Activated T-cell treated with anti-CD3 and anti-CD28 coated beads for 4 hours (primary cell): ENCODE measurements at places on chromosomes 4 and X.

GRCh38 chr4:80918004-80918403, 112.5 kb upstream of the BMP3 start:
- no peak for DNase-seq

DNA sequence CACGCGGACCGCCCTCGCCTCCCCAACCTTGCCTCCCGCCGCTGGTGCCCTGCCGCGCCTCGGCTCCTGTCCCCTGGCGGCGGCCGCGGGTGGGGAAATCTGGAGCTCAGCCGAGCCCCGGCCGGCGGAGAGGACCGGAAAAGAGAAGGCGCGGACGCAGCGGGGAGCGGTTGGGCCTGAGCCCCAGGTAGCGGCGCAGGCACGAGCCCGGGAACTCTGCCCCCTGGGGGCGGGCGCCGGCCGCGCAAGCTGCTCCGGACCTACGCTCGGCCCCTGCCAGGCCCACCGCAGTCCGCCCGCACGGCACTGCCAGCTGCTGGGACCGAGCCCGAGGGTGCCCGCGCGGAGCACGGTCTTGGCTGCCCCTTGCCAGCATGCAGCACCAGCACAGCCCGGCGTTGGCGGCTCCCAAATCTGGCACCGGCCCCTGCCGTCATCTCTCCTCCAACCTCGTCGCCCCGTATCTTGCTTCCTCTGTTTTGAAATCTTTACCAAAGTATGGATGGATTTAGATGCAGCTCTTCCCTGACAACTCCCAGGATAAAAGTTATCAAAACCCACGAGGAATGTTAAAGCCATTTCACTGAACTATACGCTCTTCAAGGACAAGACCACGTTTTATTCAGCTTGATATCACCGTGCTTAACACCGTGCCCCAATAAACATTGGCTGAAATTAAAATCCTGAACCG, at the start of gene PRSS12:
Gene PRSS12 (minus strand): TSS at position 161 of the 691 bp plus-strand sequence. CDS start 283 bp downstream, outside the sequence.
- DNase-seq, result peak; percentile 5

GRCh38 chr4:149202117-149202516, 613.5 kb downstream of the IQCM start:
- DNase-seq, result no peak

GRCh38 chrX:21770631-21771321, 12.9 kb upstream of the SMPX start:
- DNase-seq, result no peak

DNA sequence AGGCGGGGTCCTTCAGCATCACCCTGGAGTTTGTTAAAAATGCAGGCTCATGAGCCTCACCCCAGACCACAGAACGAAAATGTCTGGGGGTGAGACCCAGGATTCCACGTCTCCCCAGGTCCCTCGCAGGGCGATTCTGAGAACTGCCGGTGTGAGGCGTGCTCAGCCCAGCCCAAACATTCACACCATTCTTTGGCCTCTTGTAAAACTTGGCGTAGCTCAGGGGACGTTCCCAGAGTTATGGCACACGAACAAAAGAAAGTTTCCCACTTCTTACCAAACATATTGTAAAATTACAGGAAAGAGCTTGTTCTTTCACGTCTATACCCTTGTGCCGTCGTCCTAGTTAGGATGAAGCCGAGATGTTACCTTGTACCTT, 12.9 kb downstream of the CD99 start:
- no peak for DNase-seq

- DNase-seq, result peak; percentile 15
Observed at GRCh38 chrX:70755850-70756249, 152.7 kb downstream of the TEX11 start.

DNA sequence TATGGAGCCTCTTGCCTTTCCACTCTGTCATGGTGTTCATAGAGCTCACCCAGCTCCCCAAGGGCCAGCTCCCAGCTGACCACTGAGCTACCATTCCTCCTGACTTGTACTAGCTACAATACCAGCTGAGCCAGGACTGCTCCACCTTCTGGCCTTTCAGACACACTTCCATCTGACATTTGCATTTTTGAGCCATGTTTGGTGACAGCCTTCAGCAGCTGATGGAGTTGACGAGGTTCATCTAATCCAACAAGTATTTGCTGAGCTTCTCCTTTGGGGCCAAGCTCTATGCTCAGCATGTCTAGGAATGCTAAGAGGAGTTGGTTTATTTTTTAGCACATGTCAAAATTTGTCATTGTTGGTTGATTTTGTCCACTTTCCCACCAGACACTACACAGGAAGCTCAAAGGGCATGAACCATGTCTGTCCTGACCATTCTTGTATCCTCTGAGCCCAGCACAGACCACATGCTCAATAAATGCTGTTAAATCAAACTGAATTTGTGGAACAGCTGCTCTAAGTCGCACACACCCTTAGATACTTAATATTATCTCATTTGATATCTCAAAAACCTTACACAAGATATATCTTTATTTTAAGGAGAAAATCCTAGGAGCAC, 142.6 kb upstream of the PPARGC1A start:
- DNase-seq, result no peak

DNA sequence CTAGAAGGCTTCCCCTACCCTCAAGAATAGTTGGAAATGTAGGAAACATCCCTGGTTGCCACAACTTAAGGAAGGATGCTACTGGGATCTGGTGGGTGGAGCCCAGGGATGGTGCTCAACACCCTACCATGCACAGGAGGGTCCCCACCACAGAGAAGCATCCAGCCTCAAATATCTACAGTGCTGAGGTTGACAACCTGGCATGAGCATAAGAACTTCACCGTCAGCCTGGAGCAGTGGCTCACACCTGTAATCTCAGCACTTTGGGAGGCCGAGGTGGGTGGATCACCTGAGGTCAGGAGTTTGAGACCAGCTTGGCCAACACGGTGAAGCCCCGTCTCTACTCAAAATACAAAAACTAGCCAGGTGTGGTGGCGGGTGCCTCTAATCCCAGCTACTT, 24.0 kb upstream of the ASMTL start:
- no peak for DNase-seq

- DNase-seq, result no peak
Observed at GRCh38 chrX:79133904-79134303, 10.6 kb upstream of the GPR174 start.

- DNase-seq, result no peak
Observed at GRCh38 chr4:8589823-8590545, 2.6 kb upstream of the CPZ start.

GRCh38 chr4:14908635-14909034, 93.6 kb upstream of the CPEB2 start:
- DNase-seq, result no peak

- DNase-seq, result no peak
Observed at GRCh38 chr4:183681119-183681518, 22.0 kb downstream of the TRAPPC11 start.

DNA sequence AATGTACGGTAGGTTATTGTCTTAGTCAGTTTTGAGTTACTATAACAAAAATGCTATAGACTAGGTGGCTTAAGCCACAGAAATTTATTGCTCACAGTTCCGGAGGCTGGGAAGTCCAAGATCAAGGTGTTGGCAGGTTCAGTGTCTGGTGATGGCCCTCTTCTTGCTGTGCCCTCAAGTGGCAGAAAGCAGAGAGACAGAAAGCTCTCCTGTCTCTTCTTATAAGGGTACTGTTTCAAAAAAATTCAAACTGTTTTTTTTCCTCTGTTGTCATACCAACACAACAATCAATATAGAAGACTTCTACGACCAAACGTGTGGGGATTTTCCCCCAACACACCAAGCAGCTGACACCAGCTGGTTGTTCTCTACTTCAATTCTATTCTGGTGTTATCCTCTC, 53.4 kb downstream of the ADGRG4 start:
- DNase-seq, result no peak

GRCh38 chr4:146179784-146180370, 4.4 kb downstream of the LSM6 start:
- no peak for DNase-seq

DNA sequence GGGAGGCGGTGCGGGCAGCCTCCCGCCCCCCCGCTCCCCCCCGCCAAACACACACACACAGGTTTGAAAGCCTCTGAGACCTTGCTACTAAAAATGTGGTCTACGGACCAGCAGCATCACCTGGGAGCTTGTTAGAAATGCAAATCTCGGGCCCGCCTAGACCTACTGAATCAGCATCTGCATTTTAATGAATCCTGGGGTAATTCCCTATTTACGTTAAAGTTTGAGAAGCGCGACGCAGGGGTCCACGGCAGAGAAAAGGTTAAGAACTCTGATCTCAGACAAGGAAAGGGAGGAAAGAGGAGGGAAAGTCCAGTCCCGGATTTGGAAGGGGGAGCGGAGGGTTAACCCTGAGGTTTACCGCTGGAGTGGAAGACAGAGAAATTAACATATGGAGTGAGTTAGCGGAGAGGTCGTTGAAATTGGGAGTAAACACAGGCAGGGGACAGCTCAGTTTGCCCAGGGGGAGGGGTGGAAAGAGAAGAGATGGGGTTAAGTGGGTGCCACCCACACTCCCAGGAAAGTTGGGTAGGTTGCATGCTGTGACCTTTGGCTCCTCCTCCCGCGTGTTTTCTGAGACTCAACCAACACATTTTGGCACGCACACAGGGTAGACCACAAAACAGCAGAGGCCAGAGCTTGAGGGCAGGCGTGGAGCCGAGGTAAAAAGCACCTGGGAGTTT, 483.6 kb downstream of the BCOR start:
- DNase-seq, result peak; percentile 57

GRCh38 chr4:169601016-169601771, 11.2 kb downstream of the NEK1 start:
- DNase-seq, result no peak

GRCh38 chrX:53547668-53548067, 113.5 kb upstream of the HSD17B10 start:
- no peak for DNase-seq

DNA sequence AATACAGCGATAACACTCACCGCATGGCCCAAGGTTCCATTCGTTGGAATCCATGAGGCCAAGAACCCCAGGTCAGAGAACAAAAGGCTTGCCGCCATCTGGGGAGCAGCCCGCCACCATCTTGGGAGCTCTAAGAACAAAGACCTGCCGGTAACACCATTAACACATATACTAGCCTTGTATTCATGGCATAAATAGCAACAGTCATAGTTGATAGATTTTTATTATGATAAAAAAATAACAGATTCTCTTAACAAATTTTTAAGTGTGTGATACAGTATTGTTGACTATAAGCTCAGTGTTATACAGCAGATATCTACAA, 309.4 kb downstream of the GLUD2 start:
- no peak for DNase-seq

DNA sequence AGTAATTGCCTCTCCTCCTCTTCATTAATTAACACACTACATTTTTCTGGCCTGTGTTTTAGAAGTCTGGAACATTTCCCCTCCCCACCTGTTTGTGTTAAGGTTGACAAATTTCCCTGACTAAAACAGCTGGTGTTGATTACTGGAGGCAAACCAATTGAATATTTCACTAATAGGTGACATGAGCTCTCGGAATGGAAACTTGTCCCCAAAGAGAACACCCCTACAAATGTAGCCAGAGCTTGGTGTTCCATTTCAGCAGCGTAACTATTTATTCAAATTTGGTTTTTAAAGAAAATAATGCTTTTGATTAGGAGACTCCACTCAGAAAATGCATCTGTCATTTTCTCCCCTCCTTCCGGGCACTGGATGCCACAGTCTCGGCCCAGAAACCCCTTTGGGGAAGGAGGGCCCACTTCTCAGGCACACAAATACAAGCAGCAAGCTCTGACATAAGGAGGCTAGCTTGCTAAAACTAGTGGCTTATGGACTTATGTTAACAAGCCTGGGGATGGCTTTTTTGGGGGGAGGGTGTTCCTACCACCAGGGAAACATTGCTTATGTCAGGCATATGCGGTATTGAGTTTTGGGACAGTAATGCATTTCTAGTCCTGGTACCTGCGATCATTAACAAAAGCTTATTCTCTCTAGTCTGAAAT, 2.2 kb downstream of the RNF150 start:
- DNase-seq, result no peak

DNA sequence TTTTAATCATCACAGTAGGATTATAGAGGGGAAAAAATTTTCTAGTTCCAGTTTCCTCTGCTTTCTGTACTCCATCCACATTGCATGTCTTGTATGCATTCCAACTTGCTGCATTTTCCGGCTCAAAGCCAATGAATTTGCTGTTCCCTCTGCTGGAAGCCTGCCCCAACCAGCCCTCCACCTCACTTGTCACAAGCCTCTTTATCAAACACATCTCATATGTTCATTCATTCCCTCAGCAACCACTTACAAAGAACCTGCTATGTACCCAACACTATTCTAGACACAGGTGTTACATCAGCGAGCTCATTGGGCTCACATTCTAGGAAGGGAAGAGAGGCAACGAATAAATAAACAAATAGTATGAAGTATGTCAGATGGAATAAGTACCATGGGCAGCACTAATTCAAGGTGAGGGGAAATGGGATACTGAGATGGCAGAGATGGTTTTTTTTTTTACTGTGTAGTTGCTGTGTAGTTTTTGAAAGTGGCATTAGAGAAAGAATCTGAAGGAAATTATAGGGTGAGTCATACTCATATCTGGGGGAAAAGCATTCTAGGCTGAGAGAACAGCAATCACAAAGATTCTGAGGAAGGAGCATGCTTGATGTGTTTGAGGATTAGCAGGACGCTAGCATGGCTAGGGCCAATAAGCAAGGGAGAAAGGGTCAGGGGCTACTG, 332.5 kb downstream of the PDGFC start:
- no peak for DNase-seq

DNA sequence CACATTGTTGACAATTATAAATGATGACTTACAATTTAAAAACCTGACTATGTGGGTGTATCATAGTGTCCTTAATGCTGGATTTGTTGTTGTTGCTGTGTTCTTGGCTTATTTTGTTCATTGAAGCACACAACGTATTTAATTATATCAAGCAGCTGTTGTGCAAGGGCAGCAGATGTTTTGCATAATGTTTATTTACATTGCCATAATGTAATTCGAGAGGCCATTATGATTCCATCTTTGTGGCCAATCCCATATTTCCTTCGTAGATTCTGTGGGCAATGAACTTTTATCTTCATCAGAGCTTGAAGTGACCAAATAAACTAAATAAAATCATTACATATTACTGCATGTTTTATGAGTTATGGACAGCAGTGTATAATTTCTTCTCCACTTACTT, 422.6 kb upstream of the GALNTL6 start:
- DNase-seq, result no peak

DNA sequence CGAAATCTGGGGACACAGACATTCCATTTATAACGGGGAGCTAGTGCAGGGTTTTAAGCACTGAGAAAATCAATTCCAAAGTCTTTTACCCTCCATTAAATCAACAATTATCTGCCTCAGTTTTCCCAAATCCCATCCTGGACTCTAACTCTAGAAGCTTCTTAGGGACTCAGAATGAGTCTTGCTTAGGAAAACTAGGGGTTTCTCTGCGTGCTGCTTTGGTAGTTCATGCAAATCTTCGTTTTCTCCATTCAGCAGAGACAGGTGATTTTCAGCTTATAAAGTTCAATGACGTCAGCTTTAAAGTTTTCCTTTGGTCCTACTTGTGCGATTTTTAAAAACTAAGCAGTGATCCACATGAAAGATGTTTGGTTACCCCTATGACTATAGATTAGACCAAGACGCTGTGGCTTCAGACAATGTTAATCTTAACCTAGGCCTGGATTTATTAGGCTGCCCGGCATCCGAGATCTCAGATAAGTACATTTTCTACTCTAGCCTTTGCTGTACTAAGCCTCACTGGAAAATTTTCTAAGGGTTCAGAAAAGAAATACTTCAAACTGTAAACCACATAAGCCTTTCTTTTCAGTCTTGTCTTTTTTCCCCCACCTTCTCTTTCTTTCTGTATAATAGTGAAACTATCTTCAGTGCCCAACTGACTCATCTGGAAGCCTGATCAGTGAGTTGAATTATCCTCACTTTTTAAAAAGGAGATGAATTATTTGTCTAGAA, 121.4 kb upstream of the GATB start:
- DNase-seq, result no peak
